ENCODE measurements at places on chromosomes 6 and 20.

- peaks cover 15% of the 10 kb centered on the region for H3K36me3 ChIP-seq
- no peaks in the 10 kb centered on the region for H3K27me3 ChIP-seq
- H3K27ac ChIP-seq, result no peak overlapping the region
- no peak for DNase-seq
Observed at GRCh38 chr6:25423358-25423757, 144.2 kb downstream of the CARMIL1 start.

DNA sequence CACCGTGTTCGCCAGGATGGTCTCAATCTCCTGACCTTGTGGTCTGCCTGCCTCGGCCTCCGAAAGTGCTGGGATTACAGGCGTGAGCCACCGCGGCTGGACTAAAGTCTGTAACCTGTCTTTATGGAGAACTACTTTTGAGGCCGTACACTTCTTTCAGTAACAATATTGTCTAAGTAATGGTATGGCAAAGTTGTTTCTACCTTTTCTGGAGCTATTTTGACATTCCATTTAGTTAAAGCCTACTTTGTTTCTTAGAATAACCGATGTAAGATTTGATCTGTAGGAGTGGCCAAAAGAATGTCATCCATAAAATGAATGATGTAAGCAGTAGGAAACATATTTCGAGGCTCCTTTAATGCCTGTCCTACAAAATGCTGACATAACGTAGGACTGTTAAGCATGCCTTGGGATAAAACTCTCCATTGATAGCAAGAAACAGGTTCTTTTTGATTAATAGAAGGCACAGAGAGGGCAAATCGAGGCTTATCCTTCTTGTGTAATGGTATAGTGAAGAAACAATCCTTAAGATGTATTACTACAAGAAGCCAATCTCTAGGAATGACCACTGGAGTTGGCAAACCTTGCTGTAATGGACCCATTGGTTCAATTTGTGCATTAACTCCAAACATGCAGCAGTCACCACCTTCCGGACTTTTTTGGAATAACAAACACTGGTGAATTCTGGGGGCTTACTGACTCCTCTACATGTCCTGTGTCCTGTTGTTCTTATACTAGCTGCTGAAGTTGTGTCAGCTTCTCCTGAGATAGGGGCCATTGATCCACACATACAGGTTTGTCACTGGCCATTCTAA is 35.9 kb downstream of the HLA-DRA start:
- no peaks in the 10 kb centered on the region for H3K4me1 ChIP-seq
- no peak for DNase-seq
- H3K27ac ChIP-seq, result no peak overlapping the region

DNA sequence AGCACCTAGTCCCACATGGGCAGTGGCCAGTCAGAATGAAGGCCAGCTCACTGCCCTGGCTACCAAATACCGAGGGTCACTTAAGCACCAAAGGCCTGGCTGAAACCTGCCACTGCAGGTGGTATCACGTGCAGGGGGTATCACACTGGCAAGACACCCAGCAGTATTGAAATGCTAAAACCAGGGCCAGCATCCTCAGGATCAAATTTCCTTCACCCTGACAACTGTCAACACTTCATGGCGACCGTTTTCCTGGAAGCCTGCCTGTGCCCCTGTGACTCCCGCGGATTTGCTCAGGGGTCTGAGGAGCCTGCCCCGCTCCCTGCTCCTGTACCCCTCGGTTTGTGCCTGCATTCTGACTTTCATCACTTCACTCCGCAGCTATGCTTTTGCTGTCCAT is 151.1 kb downstream of the TTLL2 start:
- no peak overlapping the region for H3K27ac ChIP-seq
- no peaks in the 10 kb centered on the region for H3K36me3 ChIP-seq
- peaks cover 12% of the 10 kb centered on the region for H3K4me1 ChIP-seq
- H3K27me3 ChIP-seq, result no peaks in the 10 kb centered on the region
- no peak for DNase-seq

DNA sequence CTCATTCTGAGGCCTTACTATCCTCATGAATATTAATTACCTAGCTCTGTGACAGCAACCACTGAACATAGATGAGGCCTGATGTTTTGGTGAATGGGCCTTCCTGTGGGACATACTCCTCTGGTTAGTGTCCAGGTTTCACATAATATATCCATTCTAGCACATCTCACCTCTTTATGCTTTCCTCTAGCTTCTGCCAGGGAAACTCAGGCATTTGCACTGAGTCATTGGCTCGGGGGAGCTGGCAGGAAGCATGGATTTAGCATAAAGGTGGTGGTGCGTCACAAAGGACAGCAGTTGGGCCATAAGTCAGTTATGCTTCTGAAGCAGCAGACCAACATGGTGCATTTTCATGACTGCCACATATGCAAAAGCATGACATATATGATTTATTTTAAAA is 37.5 kb upstream of the TMEM170B start:
- H3K27me3 ChIP-seq, result peaks cover 3% of the 10 kb centered on the region
- H3K4me1 ChIP-seq, result no peaks in the 10 kb centered on the region
- H3K4me3 ChIP-seq, result no peak overlapping the region
- no peak for DNase-seq
- H3K27ac ChIP-seq, result no peak overlapping the region

DNA sequence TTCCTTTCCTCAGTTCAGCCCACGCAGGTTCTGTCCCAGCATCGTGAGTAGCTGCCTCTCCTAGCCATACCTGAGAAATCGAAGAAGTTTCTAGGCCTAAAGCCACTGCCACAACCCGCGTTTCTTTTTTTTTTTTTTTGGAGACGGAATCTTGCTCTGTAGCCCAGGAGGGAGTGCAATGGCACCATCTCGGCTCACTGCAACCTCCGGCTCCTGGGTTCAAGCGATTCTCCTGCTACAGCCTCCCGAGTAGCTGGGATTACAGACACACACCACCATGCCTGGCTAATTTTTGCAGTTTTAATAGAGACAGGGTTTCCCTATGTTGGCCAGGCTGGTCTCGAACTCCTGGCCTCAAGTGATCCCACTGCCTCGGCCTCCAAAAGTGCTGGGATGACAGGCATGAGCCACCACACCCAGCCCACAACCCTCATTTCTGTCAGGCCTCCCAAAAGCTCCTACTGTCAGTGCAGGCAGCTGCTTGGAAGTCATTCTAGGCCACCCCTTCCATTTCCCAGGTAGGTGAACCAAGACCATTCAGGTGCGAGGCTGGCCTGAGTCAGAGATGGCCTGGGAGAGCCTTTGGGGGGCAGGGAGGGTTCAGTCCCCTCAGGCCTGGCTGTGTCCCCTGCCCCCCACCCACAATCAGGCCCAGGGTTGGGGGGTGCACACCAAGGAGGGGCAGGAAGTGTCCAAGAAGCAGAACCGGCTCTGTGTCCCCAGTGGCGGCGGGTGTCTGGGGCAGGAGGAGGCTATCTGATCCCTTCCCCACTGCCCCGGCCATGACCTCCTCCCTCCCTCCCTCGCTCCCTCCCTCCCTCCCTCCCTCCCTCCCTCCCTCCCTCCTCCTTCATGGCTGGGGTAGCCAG is 47.2 kb downstream of the NOL4L start:
- H3K27ac ChIP-seq, result peak overlapping the region; percentile 91
- no peak for DNase-seq
- peaks cover 29% of the 10 kb centered on the region for H3K27me3 ChIP-seq
- H3K4me3 ChIP-seq, result peak overlapping the region; percentile 85
- peaks cover 29% of the 10 kb centered on the region for H3K4me1 ChIP-seq

DNA sequence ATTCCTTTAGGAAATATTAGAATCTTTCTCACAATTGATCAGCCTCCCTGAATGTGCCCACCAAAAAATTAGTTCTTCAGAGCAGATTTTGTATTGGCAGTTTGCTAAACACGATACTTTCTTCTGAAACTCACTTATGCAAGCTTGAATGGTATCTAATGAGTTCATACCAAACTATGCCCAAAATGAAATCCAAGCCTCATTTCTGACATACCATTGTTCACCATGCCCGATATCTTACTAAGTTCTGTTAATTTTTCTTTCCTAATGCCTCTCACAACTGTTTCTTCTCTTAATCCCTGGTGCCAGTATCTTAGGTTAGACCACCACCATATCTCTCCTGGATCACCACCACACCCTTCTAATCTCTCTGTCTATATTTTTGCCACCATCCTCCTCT is 755.9 kb downstream of the KIF16B start:
- H3K36me3 ChIP-seq, result peaks cover 3% of the 10 kb centered on the region
- no peak for DNase-seq
- H3K27ac ChIP-seq, result no peak overlapping the region
- no peaks in the 10 kb centered on the region for H3K27me3 ChIP-seq
